ENCODE measurements at places on chromosomes 1 and 21.

- DNase-seq = no peak
Observed at GRCh38 chr1:81681601-81682266, 119.0 kb upstream of the ADGRL2 start.

DNA sequence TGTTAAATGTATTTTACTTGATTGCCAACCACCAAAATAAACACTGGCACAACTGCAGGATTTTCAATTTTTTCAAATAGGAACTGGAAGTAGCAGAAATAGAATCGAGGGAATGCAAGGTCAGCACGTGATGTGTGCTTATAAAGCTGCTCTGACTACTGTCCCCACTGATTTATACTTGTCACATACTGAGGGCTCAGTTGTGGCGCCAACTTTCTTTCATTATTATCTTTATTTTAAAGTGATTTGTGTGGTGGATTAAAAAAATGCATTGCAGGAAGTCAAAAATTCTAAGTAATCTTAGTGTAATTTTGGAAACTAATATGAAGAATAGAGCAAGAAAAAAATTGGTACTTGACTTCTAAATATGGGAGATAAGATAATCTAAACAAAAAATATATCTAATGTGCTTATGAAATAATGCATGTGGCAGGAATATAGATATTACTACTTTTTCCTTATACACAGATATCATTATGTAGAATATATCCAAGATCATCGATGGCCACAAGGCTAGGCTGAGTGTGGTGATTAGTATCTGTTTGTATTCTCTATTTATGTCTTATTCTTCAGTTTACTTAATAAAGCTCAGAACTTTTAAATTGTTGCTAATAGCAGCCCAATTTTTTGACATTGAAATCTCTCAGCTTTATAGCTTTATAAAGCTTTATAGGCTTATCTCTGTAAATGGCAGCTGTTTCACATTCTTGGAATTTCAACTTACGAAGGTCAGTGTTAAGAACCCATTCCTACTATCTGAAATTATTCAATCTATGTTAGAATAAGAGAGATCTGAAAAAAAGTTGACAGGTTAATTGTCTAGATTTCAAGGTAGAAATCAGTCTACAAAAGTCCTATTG lies 404.5 kb upstream of the ADAMTS5 start:
- no peak for DNase-seq

DNA sequence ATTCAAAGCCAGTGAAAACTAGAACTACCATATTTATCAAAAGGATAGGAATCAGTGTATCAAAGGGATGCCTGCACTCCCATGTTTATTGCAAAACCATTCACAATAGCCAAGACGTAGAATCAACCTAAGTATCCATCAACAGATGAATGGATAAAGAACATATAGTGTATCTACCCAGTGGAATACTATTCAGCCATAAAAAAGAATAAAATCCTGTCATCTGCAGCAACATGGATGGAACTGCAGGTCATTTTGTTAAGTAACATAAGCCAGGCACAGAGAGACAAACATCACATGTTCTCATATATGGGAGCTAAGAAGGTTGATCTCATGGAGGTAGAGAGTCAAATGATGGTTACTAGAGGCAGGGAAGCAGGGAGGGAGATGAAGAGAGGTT lies 110.0 kb downstream of the PAX7 start:
- no peak for DNase-seq

DNA sequence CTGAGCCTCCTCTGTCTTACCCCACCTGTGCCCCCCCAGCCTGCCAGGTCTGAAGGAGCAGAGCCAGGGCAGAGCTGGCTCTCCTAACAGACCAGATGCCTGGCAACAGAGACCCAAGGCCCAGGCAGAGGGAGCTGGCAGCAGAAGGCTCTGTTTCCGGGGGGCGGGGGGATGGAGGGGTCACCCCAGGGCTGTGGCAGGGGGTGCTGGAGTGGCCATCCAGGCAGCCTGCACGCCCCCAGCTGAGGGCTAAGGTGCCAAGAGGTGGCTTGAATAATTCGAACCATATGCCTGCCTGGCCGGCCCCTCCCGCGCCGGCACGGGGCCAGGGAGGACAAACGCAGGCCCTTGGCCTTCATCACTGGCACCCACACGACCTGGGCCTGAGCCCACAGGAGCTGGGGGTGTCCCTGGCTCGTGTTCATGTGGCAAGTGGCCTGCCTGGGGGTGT lies 16.0 kb upstream of the PLEKHG5 start:
- no peak for DNase-seq

- DNase-seq = no peak
Observed at GRCh38 chr1:212595229-212595628, 13.3 kb upstream of the ATF3 start.

- no peak for DNase-seq
Observed at GRCh38 chr1:147815503-147815902, 55.1 kb upstream of the GJA5 start.

DNA sequence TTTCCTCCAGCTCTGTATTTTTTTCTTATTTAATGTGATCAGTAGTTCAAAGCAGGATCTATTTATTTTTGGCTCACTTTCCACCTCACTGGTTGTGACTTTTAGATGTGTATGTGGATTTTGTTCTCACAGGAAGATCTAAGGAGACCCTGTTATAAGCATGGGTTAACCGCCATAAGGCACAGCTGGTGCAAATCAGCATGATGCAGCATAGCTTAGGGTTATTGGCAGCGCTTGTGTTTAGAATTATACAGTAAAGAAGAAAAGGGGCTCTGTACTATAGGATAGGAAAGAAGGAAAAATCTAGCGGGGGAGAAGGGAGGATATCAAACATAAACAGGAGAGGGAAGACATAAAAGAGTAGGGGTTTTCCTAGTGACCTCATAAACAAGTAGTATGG lies 26.9 kb upstream of the RGL1 start:
- no peak for DNase-seq

GRCh38 chr1:178500091-178500770 lies 3.5 kb upstream of the CLEC20A start:
- no peak for DNase-seq

DNA sequence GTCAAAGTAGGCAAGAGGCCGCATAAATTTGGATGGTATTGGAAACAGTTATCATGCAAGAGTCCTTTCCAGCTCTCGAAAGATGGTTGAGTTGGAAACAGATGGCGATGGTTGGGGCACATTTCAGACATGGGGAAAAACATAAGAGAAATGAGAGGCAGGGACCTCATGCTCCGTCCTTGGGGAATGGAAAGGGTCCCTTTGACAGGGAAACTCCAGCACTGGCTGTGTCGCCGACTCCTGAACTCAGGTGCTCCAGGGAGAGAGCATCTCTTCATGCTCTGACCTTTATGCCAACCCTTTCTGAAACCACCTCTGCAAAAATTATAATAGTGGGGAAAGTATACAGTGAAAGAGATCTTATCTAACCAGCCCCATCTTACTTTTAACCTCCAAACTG lies 36.8 kb upstream of the COL6A2 start:
- DNase-seq = no peak

- no peak for DNase-seq
Observed at GRCh38 chr1:54547601-54548388, at the start of gene ACOT11. Gene ACOT11 (plus strand): TSS chr1:54548228. CDS start chr1:54548310, 82 bp downstream.

- peak; percentile 89 for DNase-seq
Observed at GRCh38 chr1:8343464-8344001, 25.6 kb downstream of the SLC45A1 start.
